CD8-positive, alpha-beta T cell (primary cell): ENCODE measurements at places on chromosomes 6 and 20. TPM values are rescaled to one million over a fixed set of nuclear protein-coding genes. Genes with fewer than 3 reads are reported as not detected.

DNA sequence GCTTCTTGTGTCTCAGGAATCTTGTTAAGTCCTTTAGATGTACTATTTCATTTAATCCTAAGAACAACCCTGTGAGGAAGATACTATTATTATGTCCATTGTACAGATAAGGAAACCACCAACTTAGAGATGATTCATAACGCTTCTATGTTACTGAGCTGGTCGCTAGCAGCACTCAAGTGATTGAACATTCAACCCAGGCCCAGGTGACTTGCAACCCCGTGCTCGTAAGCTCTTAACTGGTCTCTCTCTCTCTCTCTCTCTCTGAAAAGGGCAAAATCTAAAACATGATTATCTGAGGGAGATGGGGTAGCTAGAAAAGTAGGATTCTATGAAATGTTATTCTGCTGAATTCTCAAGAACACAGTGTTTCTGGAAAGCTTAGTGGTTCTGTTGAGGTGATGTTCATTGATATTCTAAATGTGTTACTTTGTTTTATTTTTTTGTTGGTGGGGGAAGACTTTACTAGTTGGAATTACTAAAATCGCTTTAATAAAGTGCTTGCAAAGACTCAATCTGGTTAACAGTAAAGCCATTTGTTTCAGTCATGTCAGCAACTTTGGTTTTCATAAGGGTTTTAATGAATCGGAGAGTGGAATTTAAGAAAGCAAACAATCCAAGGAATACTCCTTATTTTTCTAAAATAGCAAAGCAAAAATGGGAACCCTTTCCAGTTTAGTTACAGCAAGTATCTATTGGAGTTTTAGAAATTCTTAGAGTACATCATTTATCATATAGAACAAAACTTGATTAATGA lies 265.0 kb upstream of the TAB2 start:
- DNase-seq, result no peak

DNA sequence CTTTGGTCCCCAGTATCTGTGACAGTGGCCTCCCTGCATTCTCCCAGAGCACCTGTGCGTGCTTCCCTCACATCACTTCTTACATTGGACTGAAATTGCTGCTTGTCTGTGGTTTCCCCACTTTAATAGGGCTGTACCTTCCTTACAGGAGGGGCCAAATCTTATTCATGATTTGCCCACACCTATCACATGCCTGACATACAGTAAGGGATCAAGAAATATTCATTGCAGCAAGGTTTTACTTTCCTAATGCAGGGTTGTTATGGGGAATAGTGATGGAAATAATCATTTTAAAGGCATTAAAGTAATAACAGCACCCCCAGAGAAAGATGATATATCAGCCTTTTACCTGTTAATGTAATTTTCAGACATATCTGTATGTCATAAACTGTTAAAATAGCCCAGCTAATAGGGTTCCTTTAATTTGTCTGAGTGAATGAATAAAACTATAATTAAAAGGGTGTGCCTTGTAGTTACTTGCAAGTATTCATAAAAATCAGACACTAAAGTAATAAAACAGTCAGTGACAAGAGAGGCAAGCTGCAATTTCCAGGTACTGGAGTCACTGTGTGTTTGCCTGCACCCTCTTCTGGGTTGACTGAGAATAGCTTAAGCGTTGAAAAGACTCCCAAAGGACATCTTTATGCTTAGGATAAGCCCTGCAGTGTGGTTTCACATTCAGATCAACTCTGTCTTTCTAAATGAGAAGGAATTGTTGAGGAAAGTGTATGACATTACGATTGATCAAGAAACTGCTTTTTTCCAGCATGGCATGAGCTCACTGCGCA lies 182.7 kb downstream of the PHACTR1 start:
- no peak for DNase-seq

- no peak for DNase-seq
Measured at GRCh38 chr6:33430334-33430733, 10.5 kb downstream of the SYNGAP1 start.

GRCh38 chr6:150395388-150396009 lies 26.7 kb downstream of the IYD start:
- no peak for DNase-seq

DNA sequence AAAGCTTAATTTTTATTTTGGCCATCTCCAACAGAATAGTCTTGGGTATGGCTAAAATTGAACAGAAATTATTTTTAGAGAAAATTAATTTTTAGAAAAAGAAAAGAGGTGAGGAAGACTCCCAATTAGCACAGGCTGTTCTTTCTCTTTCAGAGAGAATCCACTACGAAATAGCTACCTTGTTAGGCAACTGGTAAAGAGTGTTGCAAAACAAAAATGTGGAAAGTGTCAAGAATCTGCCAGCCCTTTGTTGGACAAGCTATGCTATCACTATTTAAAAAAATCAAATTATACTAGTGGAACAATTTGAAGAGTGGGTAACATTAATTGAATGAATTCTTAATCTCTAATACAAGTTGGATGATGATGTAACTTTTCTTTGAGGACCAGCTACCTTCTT lies 19.2 kb upstream of the ZSCAN9 start:
- no peak for DNase-seq

DNA sequence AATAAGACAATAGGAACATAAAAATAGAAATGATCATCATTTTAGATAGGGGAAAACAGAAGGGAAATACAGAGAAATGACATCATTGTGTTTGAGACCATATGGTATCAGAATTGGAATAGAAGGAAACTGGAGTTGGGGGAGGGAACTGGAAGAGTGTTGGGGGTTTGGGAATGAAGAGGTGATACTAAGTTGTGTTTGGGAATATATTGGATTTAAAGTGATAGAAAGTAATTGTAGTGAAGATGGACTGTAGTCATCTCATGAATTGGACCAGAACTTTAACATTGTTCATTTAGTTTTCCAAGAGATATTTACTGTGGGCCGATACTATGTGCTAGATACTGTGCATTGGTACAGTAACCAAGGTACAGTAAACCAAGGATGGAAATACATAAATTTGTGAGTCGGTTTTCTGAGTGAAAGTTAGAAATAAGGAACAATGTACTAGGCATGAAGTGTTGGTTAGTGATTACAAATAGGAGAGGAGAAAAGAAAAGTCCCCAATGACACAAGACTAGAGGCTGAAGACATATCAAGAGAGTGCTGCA lies 32.3 kb downstream of the KCNQ5 start:
- DNase-seq, result no peak

DNA sequence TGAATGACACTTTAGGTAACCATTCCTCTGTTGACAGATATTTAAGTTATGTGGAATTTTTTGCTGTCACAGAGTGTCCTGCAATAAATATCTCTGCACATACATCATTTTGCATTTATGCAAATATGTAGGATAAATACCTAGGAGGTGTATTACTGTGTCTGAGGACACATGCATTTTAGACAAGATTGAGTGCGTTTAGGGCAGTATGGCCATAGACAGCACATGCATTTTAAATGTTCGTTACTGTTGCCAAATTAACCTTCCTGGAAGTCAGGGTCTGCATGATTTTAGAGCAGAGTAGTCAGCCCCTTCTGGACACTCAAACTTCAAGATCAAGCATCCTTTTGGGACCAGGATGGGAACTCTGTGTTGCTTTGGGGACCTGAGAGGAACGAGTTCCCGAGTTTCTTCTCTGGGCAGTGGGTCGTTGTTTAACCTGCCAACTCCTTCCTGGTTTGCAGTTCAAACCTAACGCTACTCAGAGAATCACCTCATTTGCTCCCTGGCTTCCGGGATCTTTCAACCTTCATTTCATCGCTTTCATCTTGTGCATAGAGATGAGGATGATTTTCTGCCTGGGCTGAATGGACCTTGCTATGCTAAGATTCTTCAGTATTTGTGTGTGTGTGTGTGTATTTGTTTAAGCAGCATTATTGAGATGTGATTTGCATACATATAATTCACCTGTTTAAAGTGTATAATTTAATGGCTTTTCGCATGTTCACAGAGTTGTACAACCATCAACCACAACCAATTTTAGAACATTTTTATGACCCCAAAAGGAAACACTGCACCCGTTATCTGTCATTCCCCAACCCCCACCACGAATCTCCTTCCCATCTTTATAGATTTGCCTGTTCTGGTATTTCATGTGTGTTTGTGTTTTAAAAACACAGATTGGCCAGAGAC lies 9.8 kb downstream of the BCAS4 start:
- DNase-seq, result peak; percentile 38

DNA sequence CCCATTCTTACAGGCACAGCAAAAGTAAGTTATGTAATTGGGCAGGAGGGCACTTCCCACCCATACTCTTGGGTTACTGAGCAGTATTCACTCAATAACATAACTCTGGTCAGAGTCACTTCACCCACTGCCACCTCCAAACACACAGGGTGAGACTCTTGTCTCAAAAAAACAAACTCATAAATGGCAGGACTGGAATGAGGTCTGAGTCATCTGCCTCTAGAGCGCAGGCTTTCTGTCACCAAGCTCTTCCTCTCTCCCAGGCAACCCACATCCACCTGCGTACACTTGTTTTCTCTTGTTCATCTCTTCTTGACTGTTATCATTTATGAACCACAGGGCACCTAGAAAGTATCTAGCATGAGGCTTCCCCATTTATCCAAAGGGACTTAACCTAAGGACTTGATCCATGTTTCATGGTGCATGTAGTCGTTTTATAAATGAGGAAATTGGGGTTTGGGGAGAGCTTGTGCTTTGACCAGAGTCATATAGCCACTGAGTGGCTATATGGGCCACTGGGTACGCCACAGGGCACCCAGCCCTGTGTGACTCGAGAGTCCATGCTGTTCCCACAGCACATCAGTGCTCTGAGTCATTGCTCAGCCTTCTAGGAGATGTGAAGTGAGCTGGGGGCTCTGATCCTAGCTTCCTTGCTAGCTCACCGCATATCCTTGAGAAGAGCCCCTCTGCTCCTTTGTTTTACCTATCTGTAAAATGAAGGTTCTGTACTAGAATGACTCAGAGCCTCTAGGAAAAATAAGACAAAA lies 22.4 kb downstream of the C20orf173 start:
- no peak for DNase-seq

C6orf15 gene
- total RNA-seq, result not detected

MCCD1 gene
- total RNA-seq, result not detected
